Stimulated activated CD8-positive, alpha-beta memory T cell treated with anti-CD3 and anti-CD28 coated beads, Interleukin-2, amount 100 ng/mL, for 1 hour (primary cell): ENCODE measurements at places on chromosomes 5 and 9.

DNA sequence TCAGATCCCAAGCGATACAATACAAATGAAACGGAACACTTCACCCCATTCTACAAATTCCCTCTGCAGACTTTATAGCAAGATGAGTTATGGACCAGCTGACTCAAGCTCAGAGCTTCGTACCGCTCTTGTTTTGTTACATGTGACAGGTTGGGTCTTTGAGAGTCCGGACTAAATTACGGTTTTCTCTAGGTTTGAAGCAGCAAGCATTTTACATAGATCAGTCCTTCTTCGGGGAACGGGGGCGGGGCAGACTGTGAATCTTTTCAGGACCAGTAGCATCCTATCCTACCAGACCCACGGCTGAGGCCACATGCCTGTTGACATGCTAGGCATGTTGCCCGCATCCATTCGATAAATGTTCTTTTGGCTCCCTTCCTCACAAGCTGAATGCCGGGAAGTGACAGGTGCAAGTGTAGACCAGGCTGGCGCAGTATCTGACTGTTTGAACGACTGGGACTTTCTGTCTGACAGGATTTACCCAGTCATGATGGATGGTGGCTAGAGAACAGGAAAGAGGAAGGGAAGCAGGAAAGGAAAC is 811.0 kb upstream of the GRAMD2B start:
- DNase-seq: no peak

- DNase-seq: no peak
These were observed 30.7 kb upstream of the TNPO1 start for GRCh38 chr5:72785801-72786200.

DNA sequence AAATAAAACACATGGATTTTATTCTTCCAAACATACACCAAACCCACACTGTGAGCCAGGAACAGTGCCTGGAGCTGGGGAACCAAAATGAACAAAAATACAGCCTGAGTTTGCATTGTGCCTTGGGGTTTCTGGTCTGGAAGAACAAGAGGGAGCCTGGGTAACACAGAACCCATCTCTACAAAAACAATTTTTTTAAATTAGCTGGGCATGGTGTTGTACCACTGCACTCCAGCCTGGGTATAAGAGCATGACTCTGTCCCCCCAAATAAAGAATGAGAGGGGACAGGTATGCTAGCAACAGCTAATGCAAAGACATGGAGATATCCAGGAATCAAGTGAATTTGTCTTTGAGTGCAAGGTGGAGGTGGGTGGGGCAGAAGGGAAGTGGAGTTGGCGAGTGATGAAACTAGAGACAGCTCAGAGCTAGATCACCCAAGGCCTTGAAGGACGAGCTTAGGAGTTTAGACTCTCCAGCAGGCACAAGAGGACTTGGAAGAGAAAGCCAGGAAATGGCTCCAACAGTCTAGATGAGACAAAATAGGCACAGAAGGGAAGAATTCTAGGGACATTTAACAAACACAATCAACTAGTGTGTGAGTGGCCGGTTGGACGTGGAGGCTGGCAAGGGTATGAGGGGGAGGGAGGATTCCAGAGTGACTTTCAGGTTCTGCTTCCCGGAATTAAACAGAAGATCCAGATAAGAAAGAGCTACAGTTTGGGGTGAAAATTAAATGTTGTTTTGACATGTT is 47.4 kb downstream of the FNBP1 start:
- DNase-seq: no peak

DNA sequence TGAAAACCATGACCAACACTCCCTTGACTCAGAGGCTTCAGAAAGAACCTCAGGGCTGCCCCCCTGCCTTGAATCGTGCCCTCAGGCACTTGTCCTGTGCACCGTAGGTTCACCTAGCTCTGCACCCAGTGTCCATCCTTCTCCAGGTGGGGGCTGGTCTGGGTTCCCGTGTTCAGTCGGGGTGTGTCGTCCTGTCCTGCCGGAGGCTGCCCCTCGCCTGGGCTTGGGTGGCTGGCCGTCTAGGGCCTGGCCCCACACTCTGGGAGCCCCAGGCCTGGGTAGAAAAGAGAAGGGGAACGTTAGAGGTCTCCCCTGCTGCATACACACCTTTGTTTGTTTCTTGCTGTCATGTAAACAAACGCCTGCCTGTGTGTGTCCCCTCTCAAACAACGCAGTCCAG is 29.3 kb downstream of the CATSPER3 start:
- DNase-seq: no peak

GRCh38 chr9:126459126-126459525 is 132.5 kb downstream of the MVB12B start:
- no peak for DNase-seq

- DNase-seq: no peak
These were observed 125.4 kb downstream of the ATPSCKMT start for GRCh38 chr5:10124287-10124686.

GRCh38 chr5:132493821-132494220 is 3.2 kb upstream of the IRF1 start:
- DNase-seq: no peak

DNA sequence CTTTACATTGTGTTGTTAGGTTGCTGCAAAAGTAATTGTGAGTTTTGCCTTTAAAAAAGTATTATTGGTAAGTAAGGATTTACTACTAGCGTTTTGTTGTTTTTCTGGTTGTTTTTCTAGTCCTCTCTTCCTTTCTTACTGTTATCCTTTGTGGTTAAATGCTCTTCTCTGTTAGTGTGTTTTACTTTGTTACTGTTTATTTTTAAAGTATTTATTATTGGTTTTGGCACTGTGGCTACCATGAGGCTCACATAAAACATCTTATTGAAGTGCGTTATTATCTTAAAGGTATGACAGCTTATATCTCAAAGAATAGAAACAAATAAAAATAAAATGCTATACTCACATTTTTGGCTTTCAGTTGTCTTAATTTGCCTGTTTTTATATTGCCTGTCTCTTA is 17.6 kb downstream of the DMXL1 start:
- DNase-seq: no peak

DNA sequence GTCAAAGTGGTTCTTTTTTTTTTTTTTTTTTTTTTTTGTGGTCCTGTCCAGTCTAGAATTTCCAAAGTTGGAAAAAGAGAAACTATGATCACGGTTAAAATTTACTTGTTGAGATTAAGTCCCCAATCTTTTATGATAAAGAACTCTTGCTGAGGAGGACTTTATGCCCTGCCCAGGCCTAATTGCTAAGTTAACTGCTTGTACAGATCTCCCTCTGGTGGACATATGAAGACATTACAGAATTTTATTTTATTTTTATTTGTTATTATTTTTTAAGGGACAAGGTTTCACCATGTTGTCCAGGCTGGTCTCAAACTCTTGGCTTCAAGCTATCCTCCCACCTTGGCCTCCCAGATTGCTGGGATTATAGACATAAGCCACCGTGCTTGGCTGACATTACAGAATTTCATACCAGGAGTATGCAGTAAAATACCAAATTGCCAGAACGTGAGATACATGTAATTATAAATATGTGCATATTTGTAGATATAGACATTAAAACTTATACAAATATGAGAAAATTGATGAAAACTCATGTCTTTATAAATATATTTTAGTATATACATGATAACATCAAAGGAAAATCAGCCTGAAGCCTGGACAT is 91.2 kb downstream of the RFK start:
- no peak for DNase-seq

DNA sequence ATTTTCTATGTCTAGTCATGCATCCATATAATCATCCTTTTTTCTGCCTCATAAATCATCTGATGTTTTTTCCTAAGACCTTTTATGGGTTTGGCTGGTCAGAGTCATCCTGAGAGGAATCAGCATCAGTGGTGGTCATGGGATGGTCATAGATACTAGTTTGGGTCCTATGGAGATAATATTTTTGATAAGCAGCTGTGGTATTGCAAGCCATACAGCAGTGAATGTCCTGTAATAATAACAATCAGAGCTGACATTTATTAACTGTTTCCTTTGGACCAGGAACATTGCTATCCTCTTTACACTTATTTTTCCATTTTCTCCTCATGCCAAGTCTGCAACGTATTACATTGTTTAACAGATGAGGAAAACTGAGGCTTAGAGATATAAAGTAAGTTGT is 83.1 kb downstream of the TEX10 start:
- no peak for DNase-seq

- DNase-seq: peak; percentile 11
These were observed 25.7 kb downstream of the PDGFRB start for GRCh38 chr5:150129813-150130492.

GRCh38 chr9:110432253-110432652 is 94.6 kb upstream of the TXNDC8 start:
- no peak for DNase-seq

DNA sequence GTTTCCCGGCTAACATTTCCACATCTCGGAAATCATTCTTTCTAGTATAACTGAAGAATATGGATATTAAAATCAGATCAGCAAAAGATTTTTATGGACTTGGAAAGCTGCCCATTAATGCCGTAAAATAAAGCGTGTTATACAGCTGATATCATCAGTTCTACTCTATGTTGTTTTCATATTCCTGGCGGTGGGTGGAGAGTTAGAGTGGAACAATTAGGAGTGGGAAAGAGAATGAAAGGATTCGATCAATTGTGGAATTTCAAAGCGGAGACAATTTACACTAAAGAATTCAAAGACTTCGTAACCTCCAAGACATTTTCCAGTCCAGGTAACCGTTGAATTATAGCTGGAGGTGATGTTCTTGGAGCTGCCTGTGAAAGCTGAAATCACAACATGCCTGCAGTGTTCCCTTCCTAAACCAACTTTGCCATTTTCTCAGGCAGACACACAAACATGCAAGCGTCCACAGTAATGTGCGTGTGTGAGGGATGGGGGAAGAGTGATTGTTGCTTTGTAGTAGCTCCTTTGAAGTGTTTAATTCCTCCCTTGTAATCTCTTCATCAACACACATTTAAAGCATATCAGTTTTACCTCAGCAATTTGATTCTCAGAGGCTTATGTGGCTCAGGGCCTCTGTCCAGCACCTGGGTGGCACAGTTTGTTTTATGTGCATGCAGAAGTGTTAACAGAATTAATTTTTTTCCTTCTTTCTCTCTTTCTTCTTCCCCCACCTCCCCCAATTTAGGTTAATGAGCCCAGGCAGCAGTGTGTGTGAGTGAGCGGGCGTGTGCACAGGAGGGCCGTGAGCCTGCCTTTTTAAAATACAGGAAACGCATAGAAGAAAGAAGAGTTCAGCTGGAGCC is 544.1 kb downstream of the RAB3C start:
- no peak for DNase-seq

GRCh38 chr5:77957931-77958521 is 181.9 kb upstream of the TBCA start:
- no peak for DNase-seq

GRCh38 chr9:133881671-133882381 is 110.3 kb downstream of the VAV2 start:
- DNase-seq: no peak

- no peak for DNase-seq
These were observed 29.4 kb upstream of the TTLL11 start for GRCh38 chr9:122122468-122122867.

DNA sequence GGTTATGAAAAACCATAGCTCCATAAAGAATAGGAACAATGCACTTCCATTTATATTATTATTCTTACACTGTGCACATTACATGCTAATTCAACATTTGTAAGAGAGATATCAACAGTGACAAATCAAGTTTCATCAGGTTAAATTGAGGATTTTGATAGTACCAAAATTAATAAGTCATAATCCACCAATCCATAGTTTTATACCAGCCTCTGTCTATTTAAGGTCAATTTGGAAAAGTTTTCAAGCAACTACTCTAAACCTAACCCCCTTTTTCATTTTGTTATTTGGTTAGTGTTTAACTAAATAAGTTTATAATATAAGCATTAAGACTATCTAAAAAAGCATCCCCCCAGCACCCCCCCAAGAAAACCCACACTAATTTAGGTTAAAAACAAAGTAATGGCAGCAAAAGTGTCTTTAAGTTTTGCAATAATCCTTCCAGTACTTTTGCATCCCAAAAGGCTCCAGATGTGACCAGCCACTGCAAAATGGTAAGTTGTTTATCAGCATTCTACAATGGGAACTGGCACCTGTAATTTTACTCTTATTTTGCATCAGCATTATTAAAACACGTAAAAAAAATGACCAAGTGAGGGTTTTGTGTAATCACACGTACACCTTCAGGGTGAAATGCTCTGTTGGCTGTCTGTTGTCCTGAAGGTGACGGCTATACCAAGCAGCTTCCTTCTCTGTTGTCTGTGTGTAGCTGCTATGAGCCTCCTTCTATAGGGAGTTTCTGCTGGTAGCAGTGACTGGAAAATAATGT is 36.8 kb upstream of the SSBP2 start:
- DNase-seq: no peak

- no peak for DNase-seq
These were observed 314.5 kb downstream of the SPATA31D1 start for GRCh38 chr9:82302968-82303655.

GRCh38 chr5:7868427-7868772 is 431 bp downstream of the FASTKD3 start:
- DNase-seq: no peak

DNA sequence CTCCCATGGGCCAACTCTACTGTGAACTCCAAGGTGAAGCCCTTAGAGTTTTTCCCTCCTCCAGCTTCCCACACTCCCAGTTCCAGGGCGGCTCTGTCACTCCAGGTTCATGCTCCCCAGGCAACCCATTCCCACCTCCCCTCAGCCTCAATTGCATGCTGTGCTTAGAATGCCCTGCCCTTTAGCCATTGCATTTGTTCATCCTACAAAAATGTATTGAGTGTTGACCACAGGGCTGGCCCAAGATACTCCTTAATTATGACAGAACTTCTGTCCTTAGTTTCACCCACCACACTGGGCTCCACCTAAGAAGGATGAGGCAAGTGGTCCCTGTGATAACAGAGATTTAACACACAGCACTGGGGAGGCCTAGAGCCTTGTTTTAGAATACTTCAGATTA is 236.1 kb downstream of the ADAMTSL1 start:
- DNase-seq: no peak
